Stimulated activated CD8-positive, alpha-beta memory T cell treated with anti-CD3 and anti-CD28 coated beads, Interleukin-12 subunit alpha, Interleukin-12 subunit beta, amount 100 ng/mL, for 4 hours (primary cell): ENCODE measurements at places on chromosomes 1 and 21.

DNA sequence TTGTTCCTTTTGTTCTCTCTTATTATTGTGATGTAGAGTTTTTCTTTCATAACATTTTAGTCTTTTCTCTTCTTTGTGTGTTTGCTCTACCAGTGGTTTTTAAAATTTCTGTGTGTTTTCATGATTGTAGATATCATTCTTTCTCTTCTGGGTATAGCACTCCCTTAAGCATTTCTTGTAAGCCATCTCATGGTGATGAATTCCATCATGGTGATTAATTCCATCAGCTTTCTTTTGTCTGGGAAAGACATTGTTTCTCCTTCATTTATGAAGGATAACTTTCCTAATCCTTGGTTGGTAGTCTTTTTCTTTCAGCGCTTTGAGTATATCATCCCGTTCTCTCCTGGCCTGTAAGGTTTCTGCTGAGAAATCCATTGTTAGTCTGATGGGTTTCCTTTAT lies 22.7 kb downstream of the CD55 start:
- DNase-seq, result no peak

DNA sequence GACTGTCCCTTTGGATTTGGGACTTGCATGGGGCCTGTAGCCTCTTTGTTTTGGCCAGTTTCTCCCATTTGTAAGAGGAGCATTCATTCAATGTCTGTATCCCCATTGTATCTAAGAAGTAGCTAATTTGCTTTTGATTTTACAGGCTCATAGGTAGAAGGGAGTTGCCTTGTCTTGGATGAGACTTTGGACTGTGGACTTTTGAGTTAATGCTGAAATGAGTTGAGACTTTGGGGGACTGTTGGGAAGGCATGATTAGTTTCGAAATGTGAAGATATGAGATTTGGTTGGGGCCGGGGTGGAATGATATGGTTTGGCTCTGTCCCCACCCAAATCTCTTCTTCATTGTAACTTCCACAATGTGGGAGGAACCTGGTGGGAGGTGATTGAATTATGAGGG lies 151.7 kb downstream of the PRDM2 start:
- no peak for DNase-seq

- no peak for DNase-seq
Measured at GRCh38 chr1:109917051-109917767, 6.6 kb downstream of the CSF1 start.

- DNase-seq, result no peak
Measured at GRCh38 chr1:202286622-202287097, 55.1 kb downstream of the UBE2T start.

- no peak for DNase-seq
Measured at GRCh38 chr1:8711151-8711550, 106.3 kb downstream of the RERE start.

DNA sequence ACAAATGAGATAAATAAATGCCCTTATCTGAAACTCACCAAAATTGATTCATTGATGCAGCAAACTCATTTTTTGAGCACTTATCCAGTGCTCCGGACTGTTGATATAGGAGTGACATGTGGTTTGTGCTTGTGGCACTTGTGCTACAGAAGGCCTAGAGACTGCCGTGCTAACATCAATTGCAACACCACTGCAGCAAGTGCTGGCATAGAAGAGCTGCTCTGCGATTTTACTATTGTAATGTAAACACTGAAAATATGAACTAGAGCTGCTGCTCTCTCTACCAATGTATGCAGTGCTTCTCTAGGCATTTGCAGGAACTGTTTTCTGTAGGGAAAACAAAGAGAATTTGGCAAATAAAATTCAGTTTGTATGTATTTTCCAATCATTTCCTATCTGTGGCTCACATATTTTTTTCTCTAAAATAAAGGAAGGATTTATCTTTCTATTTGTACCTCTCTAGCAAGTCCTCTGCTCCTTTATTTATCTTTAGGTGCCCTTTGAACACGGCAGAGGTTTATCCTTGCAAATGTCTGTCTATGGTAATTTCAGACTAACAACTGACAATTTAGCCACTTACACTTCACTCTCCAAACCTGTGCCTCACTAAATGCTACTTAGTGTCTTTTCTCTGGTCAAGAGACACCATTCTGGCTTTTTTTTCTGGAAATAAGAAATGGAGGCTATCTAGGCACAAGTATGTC lies 409.5 kb upstream of the ADGRL2 start:
- DNase-seq, result no peak

- no peak for DNase-seq
Measured at GRCh38 chr1:54380290-54380882, 25.8 kb downstream of the SSBP3 start.
